AG04450 (cell line): ENCODE measurements at places on chromosomes 3 and 15. TPM values are rescaled to one million over a fixed set of nuclear protein-coding genes. Genes with fewer than 3 reads are reported as not detected.

RARRES1 gene
- 39.0 and 50.4 TPM in 2 replicates for polyA plus RNA-seq

FBXL22 gene
- 1.3 TPM in 2 replicates for polyA plus RNA-seq

RASA2 gene
- 7.7 and 11.6 TPM in 2 replicates for polyA plus RNA-seq

TRPM1 gene
- not detected in 2 replicates for polyA plus RNA-seq

TGM4 gene
- 0.02 and 0.12 TPM in 2 replicates for polyA plus RNA-seq

TTLL3 gene
- polyA plus RNA-seq, result 17.8 and 22.4 TPM in 2 replicates

TMEM212 gene
- polyA plus RNA-seq, result not detected in 2 replicates

SATB1 gene
- 11.5 and 12.3 TPM in 2 replicates for polyA plus RNA-seq

CERS3 gene
- polyA plus RNA-seq, result not detected in 2 replicates

MAP6D1 gene
- 5.2 and 6.1 TPM in 2 replicates for polyA plus RNA-seq

- no peak for DNase-seq
Observed at GRCh38 chr15:66797921-66798320, 95.9 kb downstream of the SMAD6 start.

DNA sequence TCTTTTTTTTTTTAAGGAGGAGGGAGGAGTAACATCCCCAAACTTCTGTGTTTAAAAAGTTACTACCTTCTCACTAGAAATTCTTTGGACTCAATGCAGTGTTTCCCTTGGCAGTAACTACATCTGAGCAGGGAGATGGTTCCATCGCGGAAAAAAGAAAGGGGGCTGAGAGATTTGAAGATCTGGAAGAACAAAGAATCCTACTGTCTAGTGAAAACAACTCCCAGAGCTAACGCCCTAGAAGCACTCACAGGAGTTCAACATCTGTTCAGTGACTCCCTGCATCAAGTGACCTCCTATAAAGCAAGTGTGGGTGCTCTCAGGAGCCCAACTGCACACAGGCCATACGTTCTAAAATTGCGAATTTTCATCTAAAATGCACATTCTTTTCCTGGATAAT, 66.8 kb upstream of the PXYLP1 start:
- DNase-seq, result no peak

DNA sequence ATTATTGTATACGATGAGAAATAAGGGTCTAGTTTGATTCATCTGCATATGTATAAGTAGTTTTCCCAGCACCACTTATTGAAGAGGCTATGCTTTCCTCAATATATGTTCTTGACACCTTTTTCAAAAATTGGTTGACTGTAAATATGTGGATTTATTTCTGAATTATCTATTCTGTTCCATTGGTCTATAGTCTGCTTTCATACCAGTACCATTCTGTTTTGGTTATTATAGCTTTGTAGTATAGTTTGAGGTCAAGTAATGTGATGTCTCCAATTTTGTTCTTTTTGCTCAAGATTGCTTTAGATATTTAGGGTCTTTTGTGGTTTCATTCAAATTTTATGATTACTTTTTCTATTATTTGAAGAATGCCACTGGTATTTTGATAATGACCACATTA, 103.8 kb upstream of the LIPC start:
- DNase-seq, result no peak

GRCh38 chr3:48110463-48110862, 77.8 kb downstream of the CDC25A start:
- no peak for DNase-seq

- DNase-seq, result no peak
Observed at GRCh38 chr3:155281912-155282311, 11.6 kb downstream of the STRIT1 start.

DNA sequence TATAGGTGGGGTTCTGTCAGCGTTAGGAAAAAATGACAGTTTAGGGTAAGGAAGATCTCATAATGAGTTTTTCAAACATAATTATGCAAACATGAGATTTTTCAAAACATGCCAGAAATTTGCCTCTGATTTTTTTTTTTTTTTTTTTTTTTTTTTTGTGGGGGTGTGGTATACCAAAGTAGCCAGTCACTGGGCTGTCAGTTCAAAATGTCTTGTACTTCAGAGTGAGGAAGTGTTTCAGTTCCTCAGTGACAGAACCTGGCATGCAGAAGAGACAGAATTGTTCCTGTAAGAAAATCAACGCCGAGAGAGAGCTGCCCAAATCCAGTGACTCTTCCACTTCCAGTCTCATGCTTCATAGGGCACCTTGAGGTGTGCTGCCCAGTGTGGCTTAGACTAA, 9.7 kb downstream of the NCBP2 start:
- no peak for DNase-seq

- no peak for DNase-seq
Observed at GRCh38 chr15:66748708-66749035, 46.6 kb downstream of the SMAD6 start.

DNA sequence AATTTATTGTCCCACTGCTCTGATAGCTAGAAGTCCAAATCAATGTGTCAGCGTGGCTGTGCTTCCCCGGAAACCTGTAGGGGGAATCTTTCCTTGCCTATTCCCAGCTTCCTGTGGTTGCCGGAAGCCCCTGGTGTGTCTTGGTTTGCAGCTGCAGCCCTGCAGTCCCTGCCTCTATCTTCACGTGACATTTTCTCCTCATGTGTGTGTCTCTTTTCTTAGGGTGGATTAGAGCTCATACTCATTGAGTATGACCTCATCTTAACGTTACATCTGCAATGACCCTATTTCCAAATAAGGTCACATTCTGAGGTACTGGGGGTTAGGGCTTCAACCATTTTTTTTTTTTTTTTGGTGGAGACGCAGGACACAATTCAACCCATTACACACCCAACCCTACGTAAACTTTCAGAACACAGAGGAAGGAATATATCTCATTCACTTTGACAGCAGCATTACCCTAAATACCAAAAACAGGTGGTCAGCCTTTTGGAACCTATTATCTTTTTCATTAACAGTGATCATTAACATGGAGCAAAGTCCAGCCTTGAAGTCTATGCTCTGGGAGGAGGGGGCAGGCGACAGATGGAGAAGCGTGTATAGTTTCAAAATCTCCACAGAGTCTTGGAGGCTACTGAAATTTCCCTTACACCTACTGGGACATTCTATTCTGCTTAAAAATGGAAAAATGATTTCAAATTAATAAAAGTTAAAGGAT, 88.6 kb downstream of the RYK start:
- no peak for DNase-seq

DNA sequence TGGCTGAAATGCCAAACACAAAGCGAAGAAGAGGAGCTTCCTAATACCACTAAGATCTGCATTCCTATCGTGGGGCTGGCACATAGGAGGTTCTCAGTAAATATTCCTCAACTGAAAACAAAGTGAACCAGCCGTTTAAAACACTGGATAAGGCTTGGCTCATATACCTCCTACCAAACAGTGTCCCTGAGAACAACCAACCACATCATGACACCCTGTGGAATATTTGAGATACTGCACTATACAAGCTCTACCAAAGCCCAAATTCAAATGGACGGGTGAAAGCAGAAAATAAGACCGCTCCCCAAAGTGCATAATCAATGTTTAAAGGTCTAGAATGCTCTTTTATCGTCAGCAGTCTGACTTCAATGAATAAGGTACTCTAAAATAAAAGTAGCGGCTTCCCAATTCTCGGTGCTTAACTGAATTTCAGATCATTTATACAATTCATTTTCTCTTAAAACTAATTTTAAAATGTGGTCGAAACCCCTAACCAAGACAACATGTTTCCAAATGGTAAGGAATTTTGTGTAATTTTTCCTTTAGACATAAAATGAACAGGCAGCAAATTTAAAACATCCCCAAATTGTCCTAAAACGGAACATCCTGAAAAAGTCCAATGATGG, 425.8 kb downstream of the ERC2 start:
- peak; percentile 21 for DNase-seq

DNA sequence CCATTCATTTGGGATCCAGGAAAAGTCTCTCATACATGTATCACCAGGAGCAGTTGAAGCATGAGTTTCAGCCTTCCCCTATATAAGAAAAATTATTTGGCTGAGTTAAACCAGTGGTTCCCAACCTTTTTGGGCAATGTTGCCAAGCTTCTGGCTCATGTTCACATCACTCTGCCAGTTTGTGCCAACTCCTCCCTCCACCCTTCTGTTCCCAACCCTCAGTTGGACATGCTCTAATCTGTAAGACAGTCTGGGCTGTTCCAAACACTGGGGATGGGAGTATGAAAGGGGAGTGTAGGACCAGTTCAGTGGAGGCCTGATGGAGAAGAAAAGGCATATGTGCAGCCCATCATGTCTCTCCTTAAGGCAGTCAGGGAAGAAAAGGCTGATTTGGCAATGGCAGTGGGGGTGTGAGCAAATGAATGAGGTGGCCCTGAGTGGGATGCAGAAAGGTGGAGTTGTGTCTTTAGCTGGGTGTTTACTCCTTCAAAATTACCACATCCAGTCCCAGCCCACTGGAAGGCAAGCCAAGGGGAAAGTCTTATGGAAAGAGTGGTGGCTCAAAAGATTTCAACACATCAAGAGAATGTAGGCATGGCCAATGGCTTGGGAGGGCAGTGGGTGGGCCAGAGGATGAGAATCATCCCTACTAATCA, 32.0 kb upstream of the PRICKLE2 start:
- no peak for DNase-seq

- DNase-seq, result no peak
Observed at GRCh38 chr3:68943753-68944500, 11.6 kb upstream of the TAFA4 start.

- DNase-seq, result no peak
Observed at GRCh38 chr3:133037436-133037835, 755 bp upstream of the TMEM108 start.

GRCh38 chr15:101105059-101105891, 146.6 kb downstream of the CHSY1 start:
- no peak for DNase-seq

DNA sequence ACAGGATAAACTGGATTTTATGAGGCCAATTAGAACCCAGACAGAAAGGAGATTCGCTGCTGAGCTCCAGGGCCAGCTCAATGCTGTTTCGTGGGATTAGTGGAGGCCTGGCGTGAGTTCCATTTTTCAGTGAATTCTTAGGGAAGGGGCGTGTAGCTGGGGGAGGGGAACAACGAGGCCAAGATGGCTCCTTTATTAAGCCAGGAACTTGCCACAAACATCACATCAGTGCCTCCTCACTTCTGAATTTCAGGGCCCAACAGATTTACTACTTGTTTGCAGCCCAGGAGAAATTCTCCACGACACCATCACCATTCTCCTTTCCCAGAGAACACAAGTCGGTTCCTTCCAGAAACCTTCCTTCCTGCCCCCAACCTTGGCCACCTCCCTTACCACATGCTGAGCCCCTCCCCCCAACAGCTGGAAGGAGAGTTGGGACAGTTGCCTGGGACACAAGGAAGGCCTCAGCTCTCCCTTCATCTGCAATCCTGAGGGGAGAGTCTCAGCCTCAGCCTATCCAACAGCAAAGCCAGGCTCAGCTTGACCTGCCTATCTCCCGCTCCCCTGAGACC, 5.8 kb downstream of the IGDCC4 start:
- no peak for DNase-seq

DNA sequence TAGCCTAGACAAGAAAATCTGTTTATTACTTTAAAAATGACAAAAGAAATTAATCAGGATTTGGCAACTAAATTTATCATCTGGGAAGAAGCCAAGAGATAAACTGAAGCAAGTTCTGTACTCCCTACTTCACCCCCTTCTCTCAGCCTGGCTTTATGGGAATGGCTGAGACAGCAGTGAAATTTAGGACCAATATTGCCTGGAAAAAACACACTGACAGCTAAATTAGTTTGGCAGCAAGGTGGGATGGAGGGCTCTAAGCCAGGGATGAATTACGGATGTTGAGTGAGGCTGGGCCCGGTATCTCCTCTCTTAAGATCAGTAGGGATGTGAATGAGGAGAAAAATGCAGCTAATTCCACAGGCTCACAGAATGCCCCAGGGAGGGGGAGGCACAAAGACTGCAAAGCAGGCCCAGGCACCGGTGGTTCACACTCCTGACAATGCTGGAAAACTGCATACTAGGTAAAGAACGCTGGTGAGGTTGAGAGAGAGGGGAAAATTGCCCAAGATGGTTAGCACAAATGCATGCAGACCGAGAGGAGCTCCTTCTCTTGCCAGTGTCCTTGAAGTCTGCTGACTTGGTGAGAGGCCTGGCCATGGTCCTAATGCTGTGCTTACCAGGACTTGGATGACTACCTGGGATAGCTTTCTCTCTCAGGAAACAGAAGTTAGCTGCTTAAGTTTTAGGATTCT, 89.0 kb downstream of the WDR76 start:
- DNase-seq, result no peak

DNA sequence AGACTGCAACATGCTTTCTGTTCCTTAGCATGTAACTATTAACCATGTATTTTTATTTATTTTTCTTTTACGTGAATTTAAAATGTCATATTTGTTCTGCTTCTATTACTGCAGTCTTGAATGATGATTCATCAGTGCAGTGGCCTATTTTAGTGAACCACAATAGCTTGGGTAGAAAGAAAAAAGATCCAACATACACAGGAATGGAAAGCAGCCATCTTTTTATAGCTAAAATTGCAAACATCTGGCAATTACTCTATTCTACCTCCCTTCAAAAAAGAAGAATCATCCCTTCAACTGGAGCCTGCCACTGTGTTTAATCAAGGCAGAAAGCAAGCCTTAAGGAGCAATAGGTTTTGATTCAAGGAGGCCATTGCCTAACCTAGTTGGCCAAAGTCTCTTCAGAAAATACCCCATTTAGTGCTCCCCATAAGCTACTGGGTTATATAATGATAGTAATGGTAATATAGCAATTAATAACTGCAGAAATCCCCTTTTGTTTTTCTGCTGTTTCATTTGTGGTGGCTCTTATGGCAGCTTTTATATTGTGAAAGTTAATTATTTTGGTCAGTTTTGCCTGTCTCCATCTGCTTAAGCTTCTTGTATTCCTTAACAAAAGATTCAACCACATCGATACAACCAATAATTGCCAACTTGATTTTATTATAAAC, 267.3 kb downstream of the LPP start:
- peak; percentile 63 for DNase-seq

DNA sequence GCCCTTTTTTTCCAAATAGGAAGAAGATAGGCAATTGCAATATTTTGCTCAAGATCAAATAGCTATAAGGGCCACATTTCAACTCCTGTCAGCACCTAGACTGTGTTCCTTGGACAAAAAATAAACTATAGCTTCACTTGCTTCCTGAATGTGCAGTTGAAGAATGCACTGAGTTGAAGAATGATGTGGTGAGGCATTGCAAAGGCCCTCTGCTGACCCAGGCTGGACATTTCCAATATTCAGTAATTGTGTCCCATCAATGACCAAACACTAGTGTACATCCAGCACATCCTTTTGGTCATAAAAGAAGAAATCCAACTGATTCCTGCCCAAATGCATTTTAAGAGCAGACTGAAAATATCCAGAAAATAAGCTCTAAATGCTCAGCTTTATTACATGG, 424.8 kb upstream of the TGFBR2 start:
- no peak for DNase-seq

GRCh38 chr15:41423979-41424659, 7.2 kb downstream of the RTF1 start:
- no peak for DNase-seq

DNA sequence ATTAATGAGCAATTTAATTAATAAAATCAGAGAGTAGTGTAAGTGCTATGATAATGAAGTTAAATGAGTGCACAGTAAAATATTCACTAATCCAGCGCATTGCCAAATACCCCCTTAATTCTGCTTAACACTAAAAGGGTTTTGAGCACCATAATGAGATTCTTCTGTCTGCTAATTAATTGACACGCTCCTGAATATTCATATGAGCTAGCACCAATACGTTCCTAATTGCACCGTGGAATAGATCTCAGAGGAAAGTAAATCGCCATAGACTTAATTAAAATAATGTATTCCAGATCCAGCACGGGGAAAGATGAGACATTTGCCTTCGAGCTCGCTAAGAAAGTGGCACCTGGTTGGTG, 9.6 kb upstream of the FOXB1 start:
- DNase-seq, result no peak
